ENCODE measurements at places on chromosomes 1 and 21. TPM values are rescaled to one million over a fixed set of nuclear protein-coding genes. Genes with fewer than 3 reads are reported as not detected.

PPFIA4 gene
- 4.8 TPM for total RNA-seq

BEST4 gene
- not detected for total RNA-seq

COL16A1 gene
- 6.7 TPM for total RNA-seq

BTBD19 gene
- total RNA-seq, result not detected

SPRR2G gene
- total RNA-seq, result not detected

SPRR1B gene
- total RNA-seq, result not detected

TMEM240 gene
- total RNA-seq, result not detected

GBP5 gene
- not detected for total RNA-seq

DMBX1 gene
- 0.03 TPM for total RNA-seq

SERBP1 gene
- total RNA-seq, result 239 TPM

STYXL2 gene
- total RNA-seq, result 0.03 TPM

ETV3 gene
- total RNA-seq, result 22.6 TPM

ZNF672 gene
- 29.8 TPM for total RNA-seq

RNU1-2 gene
- not detected for total RNA-seq

PLXNA2 gene
- total RNA-seq, result 0.53 TPM

FBLIM1 gene
- 0.77 TPM for total RNA-seq

COL11A1 gene
- total RNA-seq, result 0.26 TPM

Measured in SK-MEL-5 (cell line).